Activated CD8-positive, alpha-beta memory T cell treated with anti-CD3 and anti-CD28 coated beads for 36 hours (primary cell): ENCODE measurements at places on chromosomes 6 and 20. TPM values are rescaled to one million over a fixed set of nuclear protein-coding genes. Genes with fewer than 3 reads are reported as not detected.

BAG2 gene
- total RNA-seq = 12.5 TPM

OPN5 gene
- not detected for total RNA-seq

VGLL2 gene
- not detected for total RNA-seq

WFDC5 gene
- total RNA-seq = not detected

ENPP3 gene
- 0.63 TPM for total RNA-seq

DEFB129 gene
- total RNA-seq = not detected

SIRPB2 gene
- total RNA-seq = not detected

C6orf58 gene
- total RNA-seq = not detected

EYA2 gene
- not detected for total RNA-seq

OR2W1 gene
- not detected for total RNA-seq

SSTR4 gene
- not detected for total RNA-seq

TSPO2 gene
- total RNA-seq = not detected

KCNK5 gene
- 29.8 TPM for total RNA-seq

NKX2-4 gene
- not detected for total RNA-seq

SRMS gene
- total RNA-seq = not detected

TUBB2B gene
- total RNA-seq = not detected

C20orf96 gene
- 4.9 TPM for total RNA-seq

SLC17A1 gene
- not detected for total RNA-seq

MRPS18B gene
- 106 TPM for total RNA-seq

OSER1 gene
- total RNA-seq = 22.3 TPM

ARFGEF3 gene
- total RNA-seq = 0.55 TPM

EDN3 gene
- total RNA-seq = not detected

CLDN20 gene
- total RNA-seq = not detected

PROCR gene
- 3.5 TPM for total RNA-seq

NKX2-2 gene
- not detected for total RNA-seq

TNXB gene
- total RNA-seq = 1.1 TPM

KCNK16 gene
- total RNA-seq = not detected

SNAI1 gene
- 0.52 TPM for total RNA-seq

BAK1 gene
- 46.3 TPM for total RNA-seq

NOX3 gene
- total RNA-seq = not detected

TGM3 gene
- total RNA-seq = not detected

RAB32 gene
- 0.19 TPM for total RNA-seq

CPNE5 gene
- total RNA-seq = 0.61 TPM

SAMHD1 gene
- total RNA-seq = 38.6 TPM

SLC24A3 gene
- not detected for total RNA-seq

OR2H1 gene
- not detected for total RNA-seq

RALGAPA2 gene
- 15.1 TPM for total RNA-seq

MEA1 gene
- total RNA-seq = 109 TPM

LINC00237 gene
- not detected for total RNA-seq

SCGN gene
- not detected for total RNA-seq

HSPA1L gene
- 2.6 TPM for total RNA-seq

TBXT gene
- not detected for total RNA-seq

MTFR2 gene
- total RNA-seq = 24.3 TPM

PRDM13 gene
- 0.11 TPM for total RNA-seq

ERMARD gene
- total RNA-seq = 24.0 TPM

PTK7 gene
- 1.6 TPM for total RNA-seq

XKR7 gene
- total RNA-seq = 0.02 TPM

GPX5 gene
- not detected for total RNA-seq

PRICKLE4 gene
- total RNA-seq = not detected

EPHA7 gene
- total RNA-seq = not detected

COQ3 gene
- 19.3 TPM for total RNA-seq

BANF2 gene
- not detected for total RNA-seq

LY6G6F gene
- not detected for total RNA-seq

ACTL10 gene
- 4.7 TPM for total RNA-seq

ELOVL2 gene
- not detected for total RNA-seq

LKAAEAR1 gene
- 0.42 TPM for total RNA-seq

TTLL9 gene
- not detected for total RNA-seq

ARMH2 gene
- not detected for total RNA-seq

SPATA25 gene
- 2.1 TPM for total RNA-seq
